ENCODE measurements at places on chromosomes 2 and 18.

GRCh38 chr2:33287507-33288005 lies 188.9 kb upstream of the RASGRP3 start:
- DNase-seq, result no peak

- DNase-seq, result no peak
Observed at GRCh38 chr2:44778671-44779476, 162.6 kb upstream of the SIX3 start.

- no peak for DNase-seq
Observed at GRCh38 chr18:52242711-52243110, 97.3 kb upstream of the DCC start.

DNA sequence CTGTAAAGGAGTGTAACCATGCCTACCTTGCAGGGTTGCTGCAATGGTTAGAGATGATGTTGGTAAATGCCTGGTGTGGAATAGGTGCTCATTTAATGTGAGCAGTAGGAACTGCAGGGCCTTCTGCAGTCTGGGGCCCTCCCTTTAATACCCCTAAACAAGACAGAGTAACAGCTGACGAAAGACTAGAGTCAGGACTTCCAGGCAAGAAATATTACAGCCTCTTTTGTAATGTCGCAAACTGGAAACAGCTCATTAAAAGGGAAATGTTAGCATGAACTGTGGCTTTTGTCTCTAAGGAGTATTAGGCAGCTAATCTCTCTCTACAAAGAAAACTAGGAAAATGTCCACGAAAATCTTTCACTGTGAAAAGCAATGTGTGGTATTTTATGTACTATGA lies 26.0 kb downstream of the MARCO start:
- DNase-seq, result no peak

DNA sequence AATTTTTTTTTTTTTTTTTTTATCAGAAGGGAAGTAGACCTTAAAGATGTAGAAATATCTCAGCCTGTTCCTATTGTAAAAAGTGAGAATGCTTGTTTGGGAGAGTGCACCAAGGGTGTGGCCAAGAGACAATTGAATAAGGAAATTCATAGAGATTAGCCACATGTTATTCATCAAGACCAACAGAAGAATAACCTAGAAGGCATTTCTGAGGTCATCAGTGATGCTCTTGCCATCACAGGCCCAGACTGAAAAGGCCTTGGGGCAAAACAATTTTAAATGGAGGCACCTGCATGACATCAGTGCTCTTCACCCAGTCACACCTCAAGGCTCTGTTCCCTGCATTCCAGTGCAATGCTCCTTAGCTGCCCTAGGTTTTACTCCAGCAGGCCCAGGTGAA lies 2043.3 kb upstream of the PIK3C3 start:
- DNase-seq, result no peak

GRCh38 chr2:95348609-95349567 lies 51.7 kb downstream of the KCNIP3 start:
- DNase-seq, result no peak

DNA sequence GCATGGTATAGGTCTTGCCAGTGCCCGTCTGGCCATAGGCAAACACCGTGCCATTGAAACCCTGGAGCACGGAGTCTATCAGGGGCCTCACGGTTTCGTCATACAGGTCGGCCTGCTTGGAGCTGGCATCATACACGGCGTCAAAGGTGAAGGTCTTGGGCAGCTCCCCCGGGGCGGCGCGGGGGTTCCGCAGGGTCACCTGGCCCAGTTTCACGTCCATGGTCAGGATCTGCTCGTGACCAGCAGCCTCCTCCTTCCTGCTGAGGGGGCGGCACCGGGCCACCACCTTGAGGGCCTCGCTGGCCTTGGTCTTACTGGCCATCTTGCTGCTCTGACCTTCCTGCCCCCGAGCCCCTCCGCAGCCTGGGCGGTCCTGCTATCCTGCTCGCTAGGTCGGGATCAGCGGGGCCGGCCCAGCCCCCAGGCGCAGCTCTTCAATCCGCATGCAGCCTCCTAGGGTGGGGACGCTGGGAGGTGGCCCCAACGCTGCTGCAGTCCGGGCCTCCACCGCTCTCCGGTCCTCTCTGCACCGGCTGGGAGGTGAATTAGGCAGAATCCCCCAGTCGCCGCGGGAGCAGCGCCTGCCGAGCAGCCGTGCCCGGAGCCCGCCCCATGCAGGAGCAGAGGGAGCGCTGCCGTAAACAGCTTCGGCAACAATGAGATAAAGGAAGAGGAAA lies 563 bp downstream of the KIF3C start:
- no peak for DNase-seq

DNA sequence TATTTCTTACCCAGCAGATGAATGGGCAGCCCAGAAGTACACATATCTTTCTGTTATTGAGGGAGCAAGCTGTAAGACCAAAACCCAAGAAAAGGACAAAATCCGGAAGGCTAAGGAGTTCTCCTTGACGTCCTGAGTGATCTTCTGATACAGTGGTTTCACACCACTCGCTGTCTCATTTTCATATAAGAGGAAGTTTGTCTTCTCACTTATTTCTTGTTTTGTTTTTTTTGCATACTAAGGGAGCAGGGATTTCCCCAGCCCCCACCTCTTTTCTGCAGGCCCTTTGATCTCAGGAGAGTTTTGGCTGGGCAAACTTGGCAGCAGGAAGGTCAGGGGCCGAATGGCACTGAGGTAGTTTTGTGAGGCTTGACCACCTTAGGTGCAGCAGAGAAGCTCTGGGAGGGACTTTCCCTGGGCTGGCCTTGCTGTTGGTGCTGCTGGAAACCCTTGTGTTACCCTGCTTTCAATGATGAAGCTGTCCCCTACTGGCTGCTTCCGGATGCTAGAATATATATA lies 13.3 kb downstream of the CHRNA1 start:
- no peak for DNase-seq

GRCh38 chr2:197165020-197165419 lies 145.6 kb downstream of the ANKRD44 start:
- no peak for DNase-seq

- no peak for DNase-seq
Observed at GRCh38 chr2:3522961-3523421, 3.7 kb upstream of the ADI1 start.

- DNase-seq, result no peak
Observed at GRCh38 chr2:159573846-159574606, 42.3 kb downstream of the BAZ2B start.

GRCh38 chr2:43159797-43160196 lies 66.6 kb downstream of the ZFP36L2 start:
- DNase-seq, result no peak

DNA sequence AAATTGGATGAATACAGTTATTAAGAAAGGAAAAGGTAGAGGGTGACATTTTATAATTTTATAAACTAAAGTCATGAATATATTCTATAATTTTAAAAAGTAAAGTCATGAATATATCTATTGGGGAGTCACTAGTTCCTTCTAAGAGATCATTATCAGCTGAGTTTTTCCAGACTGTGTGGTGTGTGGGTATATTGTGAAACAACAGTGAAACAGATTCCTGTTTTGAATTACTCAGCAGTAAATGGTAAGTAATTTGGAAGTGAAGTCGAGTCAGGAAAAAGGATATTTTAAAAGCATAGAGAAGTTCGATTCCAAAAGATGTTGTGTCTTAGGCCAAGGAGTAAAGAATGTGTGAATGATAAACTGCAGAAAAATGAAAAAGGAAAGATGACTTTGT lies 1018.2 kb upstream of the NXPH2 start:
- DNase-seq, result no peak

DNA sequence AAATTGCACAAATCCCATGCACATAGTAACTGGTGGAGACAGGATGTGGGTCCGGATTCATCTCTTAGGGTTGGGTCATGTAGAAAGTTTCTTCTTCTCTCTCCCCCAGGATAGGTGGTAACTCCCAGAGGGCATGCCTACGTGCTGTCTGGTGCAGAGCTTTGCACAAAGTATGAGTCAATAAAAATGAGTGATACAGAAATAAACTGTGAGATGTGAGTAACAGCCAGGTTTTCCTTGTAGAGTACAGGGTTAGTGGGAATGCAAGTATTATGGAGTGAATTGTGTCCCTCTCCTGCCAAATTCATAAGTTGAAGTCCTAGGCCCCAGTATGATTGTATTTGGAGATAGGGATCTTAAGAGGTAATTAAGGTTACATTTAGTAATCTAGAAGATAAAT lies 289.4 kb downstream of the ALK start:
- no peak for DNase-seq

GRCh38 chr2:43519643-43520221 lies 76.1 kb downstream of the THADA start:
- peak; percentile 35 for DNase-seq

DNA sequence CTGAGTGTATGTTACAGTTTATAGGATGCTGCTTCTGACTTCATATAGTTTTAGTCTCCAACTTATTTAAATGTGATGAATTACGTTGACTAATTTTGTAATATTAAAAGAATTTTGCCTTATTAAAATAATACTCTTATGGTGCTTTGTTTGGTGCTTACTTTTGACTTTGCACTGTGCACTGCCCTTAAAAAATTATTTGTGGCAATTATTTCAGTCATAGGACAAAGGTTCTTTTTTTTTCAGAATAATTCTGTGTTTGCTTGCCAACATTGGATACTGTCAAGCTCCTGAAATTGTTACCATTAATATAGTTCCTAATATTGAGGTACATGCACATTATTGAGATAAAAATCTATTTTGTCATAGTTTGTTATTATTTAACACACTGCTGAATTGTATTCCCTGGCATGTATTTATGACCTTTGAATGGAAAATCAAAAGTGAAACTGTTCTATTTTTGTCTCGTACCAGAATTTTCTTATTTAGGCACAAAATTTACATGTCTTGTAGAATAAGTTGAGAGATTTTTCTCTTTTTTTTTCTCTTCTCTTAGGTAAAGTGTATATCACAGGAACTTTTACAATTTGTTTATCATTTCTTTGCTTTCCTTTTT lies 572.8 kb upstream of the KLHL29 start:
- no peak for DNase-seq

DNA sequence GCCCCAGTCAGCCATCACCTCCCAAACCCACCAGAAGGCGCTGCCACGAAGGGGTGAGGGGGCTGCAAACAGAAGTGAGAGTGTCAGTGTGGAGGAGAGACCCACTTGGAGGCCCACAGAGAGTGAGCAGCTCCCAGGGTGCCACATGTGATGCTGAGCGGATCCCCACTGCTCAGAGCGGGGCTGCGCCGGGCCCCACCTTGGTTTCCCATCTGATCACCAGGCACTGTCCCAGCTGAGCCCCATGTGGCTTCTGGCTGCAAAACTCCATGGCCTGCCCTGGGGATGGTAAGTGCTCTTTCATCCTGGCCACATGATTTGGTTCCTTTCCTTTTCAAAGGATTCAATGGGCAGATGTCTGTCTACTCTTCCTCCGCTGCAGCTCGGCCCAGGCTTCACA lies 23.8 kb downstream of the SNORC start:
- no peak for DNase-seq

DNA sequence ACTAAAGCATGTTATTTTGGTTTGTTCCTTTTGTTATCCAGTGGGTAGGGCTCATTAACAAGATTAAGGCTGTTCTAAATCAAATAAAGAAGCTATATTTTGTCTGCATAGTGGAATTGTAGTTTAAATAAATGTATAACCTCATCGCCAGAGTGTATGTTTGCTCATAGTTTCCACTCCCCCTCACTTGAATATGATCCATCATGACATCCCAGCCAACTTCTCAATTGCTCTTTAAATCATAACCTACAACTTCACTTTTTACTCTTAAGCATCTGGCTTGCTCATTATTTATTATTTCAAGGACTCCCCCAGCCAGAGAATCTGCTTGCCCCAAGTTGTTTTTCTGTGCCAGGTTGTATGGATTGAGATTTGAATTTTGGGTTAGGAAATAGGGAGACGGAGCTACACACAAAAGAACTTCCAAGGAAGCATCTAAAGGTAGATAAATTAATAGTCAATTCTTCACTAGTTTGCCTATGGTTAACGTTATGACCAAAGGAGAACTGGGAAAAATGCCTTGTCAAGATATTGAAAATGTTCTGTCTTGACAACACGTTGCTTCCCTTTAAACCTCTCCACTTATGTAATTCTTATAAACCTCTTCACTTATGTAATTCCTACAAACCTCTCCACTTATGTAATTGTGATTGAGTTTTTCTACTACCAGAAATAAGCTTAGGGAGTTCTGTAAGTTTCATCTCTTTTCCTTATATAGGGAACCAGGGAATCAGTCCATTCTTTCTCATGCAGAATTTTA lies 55.4 kb upstream of the UPP2 start:
- no peak for DNase-seq

DNA sequence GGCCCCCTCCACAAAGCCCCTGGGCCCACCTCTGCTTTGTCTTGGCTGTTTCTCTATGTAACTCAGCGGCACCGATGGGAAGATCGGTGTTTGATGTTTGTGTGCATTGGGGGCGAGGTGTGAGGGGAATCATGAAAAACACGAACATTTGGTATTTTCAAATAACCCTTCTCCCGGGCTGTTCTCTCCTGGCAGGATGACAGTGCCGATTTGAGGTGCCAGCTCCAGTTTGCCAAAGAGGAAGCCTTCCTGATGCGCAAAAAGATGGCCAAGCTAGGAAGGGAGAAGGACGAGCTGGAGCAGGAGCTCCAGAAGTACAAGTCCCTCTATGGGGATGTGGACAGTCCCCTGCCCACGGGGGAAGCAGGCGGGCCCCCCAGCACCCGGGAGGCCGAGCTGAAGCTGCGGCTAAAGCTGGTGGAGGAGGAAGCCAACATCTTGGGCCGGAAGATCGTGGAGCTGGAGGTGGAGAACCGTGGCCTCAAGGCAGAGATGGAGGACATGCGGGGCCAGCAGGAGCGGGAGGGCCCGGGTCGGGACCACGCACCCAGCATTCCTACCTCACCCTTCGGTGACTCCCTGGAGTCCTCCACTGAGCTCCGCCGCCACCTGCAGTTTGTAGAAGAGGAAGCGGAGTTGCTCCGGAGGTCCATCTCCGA lies 78.1 kb downstream of the MTCL1 start:
- no peak for DNase-seq

GRCh38 chr18:34639687-34640086 lies 70.4 kb upstream of the DTNA start:
- DNase-seq, result no peak

- peak; percentile 16 for DNase-seq
Observed at GRCh38 chr2:124585277-124585676, 560.2 kb downstream of the CNTNAP5 start.

DNA sequence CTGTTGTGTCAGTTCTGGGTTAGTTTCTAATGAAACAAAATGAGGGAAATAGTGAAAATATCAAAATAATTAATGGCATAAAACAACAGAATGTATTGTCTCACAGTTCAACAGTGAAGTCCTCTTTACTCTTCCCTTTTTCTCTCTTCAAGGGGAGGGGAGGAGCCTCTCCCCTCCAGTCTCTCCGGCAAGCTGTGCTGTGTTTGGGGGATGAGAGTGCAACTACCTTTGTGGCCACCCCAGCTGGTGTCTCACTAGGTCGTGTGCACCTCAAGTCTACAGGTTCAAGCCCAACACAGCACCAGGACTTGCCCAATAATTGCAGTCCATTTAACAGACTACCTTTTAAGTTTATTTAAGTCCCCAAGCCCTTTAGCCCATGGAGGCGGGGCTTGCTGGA lies 271.7 kb upstream of the DOK6 start:
- DNase-seq, result no peak

DNA sequence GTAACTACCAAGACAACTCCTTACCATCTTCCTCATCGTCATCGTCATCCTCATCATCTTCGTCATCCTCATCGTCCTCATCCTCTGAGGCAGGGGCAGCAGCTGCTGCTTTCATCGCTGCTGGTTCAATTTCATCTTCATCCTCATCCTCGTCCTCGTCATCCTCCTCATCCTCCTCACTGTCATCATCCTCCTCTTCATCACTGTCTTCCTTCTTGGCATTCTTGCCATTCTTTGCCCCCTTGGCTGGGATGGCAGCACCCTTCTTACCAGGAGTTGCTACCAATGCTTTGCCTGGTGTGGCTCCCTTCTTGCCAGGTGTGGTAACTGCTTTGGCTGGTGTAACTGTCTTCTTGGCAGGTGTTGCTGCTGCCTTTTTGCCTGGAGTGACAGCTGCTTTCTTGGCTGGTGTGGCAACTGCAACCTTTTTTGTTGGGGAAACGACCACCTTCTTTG lies 2.7 kb downstream of the NCL start:
- DNase-seq, result no peak

All from foreskin melanocyte (primary cell).